ENCODE measurements at places on chromosomes 1 and 21.

DNA sequence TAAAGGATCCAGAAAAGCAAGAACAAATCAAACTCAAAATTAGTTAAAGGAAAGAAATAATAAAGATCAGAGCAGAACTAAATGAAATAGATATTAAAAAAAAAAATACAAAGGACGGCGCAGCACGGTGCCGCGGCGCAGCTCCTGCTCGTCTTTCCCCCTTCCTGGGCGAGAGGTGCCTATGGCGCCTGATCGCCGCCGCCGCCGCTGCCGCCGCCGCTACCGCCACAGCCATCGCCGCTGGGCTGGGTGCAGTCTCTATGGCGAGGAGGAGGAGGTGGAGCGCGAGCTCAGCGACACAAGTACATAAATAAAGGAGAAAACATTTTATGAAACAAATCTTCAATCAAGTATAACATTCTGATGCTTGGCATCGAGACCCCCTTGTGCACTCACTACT, 77.6 kb upstream of the VANGL1 start:
- DNase-seq: no peak

DNA sequence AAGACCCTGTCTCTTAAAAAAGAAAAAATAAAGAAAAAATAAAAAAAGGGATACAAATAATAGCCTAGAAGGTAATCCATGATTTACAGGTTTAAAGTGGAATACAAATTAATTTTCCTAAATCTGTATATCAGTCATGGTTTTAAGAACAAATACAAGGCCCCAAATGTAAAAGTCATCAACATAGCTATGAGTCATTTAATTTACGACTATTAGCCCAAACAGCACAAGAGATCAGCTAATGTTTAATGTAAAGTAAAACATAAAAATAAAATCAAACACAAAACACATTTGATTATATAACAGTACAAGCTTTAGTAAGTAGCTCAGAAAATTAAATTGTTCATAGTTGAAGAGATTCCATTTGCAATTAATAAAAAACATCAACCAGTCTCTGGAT, 20.3 kb upstream of the TAL1 start:
- DNase-seq: no peak

DNA sequence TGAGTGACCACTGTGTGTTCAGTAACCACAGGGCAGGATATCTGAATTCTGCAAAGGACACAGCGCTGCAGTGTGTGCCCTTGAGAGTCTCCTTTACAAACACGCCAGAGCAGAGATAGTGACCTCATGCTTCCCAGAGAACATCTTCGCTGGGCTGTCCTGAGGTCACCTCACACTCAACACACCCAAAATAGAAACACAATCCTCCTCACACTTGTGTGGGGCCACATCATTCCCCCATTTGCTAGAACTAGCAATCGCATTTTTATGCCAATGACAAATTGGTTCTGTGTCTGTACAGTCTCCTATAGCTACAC, 140.1 kb upstream of the NRIP1 start:
- no peak for DNase-seq

- no peak for DNase-seq
Measured at GRCh38 chr1:59570524-59570923, 244.2 kb upstream of the HOOK1 start.

DNA sequence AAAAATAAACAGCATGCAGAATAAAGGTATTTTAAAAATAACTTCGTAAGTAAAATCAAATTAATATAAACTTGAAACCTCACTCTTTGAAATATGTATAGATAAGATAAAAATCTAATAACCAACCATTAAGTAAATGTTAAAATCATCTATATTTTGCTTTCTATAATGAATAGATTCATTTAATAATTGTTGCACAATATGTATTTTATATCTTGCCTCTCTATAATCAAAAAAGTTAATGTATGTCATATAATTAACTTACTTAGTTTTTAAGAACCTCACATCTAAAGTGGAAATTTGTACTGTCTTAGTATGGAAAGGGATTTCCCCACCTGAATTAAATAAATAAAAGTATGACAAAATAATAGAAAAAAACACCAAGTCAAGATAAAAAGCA, 42.4 kb upstream of the RBM34 start:
- no peak for DNase-seq

DNA sequence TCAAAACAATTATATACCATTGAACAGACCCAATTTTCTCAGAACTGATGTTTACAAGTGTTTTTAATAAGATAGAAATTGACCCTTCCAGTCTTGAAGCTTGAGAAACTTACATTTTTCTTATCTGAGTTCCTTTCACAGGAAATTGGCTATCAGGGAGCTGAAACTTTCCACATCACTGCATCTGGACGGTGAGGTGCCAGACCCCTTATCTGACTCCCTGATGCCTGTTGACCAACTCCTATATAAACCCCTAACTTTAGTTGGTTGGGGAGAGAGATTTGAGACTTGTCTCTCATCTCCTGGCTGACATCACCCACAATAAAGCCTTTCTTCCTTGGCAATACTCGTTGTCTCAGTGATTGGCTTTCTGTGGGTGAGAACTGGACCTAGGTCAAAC, 31.4 kb downstream of the LACTBL1 start:
- no peak for DNase-seq

DNA sequence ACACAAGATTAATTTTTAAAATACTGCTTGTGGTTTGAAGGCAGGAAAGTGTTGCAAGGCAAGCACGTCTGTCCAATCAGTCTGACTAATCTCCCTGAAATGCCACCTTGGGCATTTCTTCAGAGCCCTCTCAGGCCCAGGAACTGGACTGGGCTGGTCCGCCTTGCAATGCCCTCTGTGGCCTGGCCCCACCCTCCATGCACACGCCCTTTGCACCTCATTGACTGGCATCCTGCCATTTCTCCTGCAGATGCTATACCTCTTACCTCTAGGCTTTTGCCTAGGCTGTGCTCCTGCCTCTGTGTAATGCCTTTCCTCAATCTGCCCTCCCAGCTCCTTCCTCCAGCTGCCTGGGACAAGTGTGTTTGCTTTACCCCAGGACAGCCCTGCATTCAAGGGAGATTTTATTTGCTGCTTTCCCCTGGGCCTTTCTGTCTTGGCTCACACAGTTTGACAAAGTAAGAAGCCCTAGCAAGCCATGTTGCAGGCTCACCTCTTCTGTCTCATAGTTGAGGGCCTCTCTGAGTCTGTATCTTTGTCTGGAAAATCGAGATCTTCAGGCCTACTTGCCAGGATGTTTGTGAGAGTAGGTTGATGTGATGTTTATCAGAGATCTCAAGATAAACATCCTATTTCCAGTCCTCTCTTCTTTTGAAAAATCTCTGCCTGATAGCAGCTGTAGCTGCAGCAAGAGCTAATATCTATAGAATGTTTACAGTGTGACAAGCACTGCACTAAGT, 149.2 kb upstream of the JUN start:
- no peak for DNase-seq

- DNase-seq: no peak
Measured at GRCh38 chr21:25859235-25859929, 124.6 kb downstream of the GABPA start.

GRCh38 chr1:206939131-206939530, 7.1 kb downstream of the PIGR start:
- DNase-seq: no peak

GRCh38 chr1:995665-996633, 3.9 kb downstream of the HES4 start:
- no peak for DNase-seq

DNA sequence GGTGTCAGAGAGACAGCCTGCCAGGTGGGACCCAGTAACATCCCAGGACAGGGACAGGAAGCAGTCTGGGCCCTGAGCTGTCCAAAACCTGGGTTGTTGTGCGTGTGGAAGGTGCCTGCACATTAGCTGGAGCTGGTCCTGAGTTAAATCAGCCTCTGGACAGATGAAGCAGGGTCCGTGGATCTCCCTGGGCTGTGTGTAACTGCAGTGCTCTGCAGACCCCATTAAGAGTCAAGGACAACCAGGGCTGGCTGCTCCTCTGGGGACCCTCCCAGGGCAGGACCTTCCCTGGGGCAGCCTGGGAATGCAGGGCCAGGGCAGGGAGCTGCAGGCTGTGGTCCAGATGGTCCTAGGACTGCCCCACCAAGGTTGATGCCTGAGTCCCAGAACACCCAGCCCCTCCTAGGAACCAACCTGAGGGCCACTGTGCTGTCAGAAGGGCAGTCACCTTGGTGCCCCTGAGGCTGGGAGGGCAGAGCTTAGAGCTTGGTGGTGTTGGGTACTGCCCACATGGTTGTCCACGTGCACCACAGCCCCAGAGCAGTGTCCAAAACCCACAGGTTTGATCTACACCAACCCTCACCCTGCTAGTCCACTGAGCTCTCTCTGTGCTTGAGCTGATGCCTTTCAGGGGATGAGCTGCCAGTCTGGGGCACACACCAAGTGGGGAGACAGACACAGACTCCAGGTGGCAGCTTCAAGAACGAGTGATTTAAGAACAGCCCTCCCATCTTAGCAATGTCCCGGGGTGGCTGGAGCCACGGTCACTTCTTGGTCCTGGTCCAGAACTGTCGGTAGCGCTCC, 2.9 kb downstream of the MRPL55 start:
- DNase-seq: no peak
